ENCODE measurements at places on chromosomes 7 and 10. TPM values are rescaled to one million over a fixed set of nuclear protein-coding genes. Genes with fewer than 3 reads are reported as not detected.
A peak's percentile ranks its signal among the peaks of the same experiment; 100 is the strongest.

PLPP4 gene
- 44.1 TPM for total RNA-seq

PLXNA4 gene
- 3.3 TPM for total RNA-seq

OR2A5 gene
- total RNA-seq = not detected

JAKMIP3 gene
- 0.54 TPM for total RNA-seq

TSPAN33 gene
- 6.5 TPM for total RNA-seq

CALCR gene
- total RNA-seq = 5.4 TPM

ACSL5 gene
- total RNA-seq = 0.79 TPM

EGFR gene
- 22.0 TPM for total RNA-seq

ITGA8 gene
- not detected for total RNA-seq

GPR85 gene
- total RNA-seq = 1.3 TPM

LRIT1 gene
- not detected for total RNA-seq

GRCh38 chr7:101666293-101666692, 37.2 kb upstream of the MYL10 start:
- DNase-seq = no peak

DNA sequence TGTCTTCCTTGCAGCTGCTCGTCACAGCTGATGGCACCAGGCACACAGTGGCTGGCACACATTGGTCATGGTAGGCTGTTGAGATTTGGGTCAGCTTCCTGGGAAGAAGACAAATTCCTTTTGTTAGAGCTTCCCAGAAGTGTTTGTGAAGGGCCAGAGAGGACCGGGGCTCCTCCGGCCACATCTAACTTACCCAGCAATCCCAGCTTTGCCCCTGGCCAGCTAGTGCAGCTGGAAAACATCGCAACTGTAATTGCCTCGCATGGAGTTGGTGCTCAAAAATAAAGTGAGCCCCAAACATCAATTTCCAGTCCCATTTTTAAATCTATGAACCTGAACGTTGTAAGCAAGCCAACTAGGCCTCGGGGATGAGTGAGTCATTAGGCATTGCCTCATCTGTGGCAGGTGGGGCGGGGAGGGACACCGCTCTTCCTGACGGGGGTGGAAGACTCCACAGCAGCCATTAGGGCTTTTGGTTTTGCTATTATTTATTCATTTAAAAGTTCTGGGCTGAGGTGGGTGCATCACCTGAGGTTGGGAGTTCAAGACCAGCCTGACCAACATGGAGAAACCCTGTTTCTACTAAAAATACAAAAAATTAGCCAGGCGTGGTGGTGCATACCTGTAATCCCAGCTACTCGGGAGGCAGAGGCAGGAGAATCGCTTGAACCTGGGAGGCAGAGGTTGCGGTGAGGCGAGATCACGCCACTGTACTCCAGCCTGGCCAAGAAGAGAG, 12.4 kb downstream of the CPA5 start:
- DNase-seq = peak; percentile 92

- DNase-seq = no peak
Observed at GRCh38 chr10:74977072-74977471, 134.4 kb upstream of the SAMD8 start.

DNA sequence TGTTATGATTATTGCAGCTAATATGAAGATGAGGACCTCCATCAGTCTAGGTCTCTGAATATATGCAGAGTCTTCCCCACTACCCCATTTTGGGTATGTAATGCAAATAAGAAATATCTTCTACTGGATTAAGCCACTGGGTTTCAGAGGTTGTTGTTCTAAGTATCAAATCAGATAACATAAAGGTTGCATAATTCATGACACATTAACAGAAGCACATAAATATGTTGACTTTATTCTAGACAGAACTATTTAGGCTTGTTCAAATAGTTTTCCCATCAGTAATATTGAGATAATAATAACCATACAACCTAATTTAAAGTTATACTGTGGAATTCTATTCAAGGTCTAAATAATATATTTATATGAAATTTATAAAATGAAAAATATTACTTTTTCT, 157.1 kb downstream of the ETV1 start:
- DNase-seq = no peak

DNA sequence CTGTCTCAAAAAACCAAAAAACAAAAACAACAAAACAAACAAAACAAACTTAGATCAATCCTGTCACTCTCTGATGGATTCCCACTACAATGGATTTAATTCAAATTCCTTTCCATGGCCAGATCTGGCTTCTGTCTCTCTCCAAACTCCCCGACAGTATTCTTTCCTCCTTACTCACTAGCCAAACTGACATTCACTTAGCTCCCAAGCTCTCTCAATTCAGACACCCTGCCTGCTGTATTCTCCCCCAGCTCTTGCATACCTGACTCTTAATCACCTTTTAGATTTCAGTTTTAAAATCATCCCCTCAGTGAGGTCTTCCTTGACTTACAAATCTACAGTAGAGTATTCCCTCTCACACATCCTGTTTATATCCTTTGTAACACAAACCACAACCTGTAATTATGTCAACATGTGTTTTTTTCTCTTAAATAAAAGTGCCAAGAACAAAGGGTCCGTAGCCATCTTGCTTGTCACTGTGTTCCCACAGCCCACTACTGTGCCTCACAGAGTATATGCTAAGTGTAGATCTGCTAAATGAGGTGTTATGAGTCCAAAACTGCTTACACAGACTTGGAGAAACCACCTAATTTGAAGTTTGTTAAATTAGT, 14.4 kb downstream of the HERPUD2 start:
- DNase-seq = peak; percentile 17

- no peak for DNase-seq
Observed at GRCh38 chr7:86768394-86768793, 124.7 kb downstream of the GRM3 start.

GRCh38 chr7:46450886-46451285, 529.8 kb upstream of the IGFBP3 start:
- peak; percentile 6 for DNase-seq

GRCh38 chr7:28328822-28329660, 83.3 kb upstream of the CREB5 start:
- no peak for DNase-seq

- DNase-seq = no peak
Observed at GRCh38 chr7:26369593-26369992, 77.9 kb downstream of the SNX10 start.

GRCh38 chr10:51685768-51686167, 13.6 kb downstream of the CSTF2T start:
- no peak for DNase-seq

GRCh38 chr7:106415433-106415832, 130.7 kb upstream of the NAMPT start:
- no peak for DNase-seq

- no peak for DNase-seq
Observed at GRCh38 chr10:3959370-3960325, 174.6 kb upstream of the KLF6 start.

GRCh38 chr7:157397731-157398691, 61.2 kb downstream of the DNAJB6 start:
- DNase-seq = peak; percentile 64

DNA sequence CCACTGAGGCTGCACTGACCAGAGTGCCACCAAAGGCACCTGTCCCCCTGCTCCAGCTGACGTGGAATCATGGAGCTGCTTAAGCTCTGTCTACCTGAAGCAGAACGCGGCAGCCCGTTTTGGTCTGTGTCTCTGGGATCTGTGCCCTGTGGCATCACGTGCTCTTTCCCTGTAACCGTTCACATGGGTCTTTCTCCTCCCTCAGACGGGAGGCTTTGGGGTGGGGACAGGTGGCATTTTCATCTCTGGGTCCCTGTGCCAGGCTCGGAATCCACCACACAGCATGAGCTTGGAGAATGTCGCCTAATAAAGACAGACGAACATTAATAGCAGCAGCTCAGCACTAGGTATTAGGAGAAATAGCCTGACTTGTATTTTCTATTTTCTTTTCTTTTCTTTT, 1.6 kb upstream of the ADAP1 start:
- no peak for DNase-seq

- no peak for DNase-seq
Observed at GRCh38 chr7:100627238-100627549, 14.2 kb downstream of the TFR2 start.

DNA sequence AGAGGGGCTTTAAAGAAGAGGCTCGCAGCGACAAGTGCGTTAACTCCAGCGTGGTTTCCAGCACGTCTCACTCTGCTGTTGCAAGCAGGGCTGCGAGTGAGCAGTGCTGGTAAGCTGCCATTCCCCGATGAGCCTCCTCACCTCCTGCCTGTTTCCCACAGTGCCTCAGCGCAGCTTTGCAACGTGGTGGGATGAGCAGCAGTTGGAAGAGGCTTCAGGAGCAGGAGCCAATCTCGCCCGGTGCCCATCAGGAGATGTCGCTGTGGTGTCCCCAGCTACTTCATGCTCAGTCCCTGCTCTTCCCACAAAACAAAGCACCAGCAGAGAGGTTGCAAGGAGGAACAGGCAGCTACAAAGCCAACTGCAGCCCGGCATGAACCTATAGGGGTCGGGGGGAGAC, 2.4 kb upstream of the ADARB2 start:
- DNase-seq = no peak

GRCh38 chr10:73798927-73799560, 12.4 kb downstream of the NDST2 start:
- DNase-seq = no peak

- peak; percentile 51 for DNase-seq
Observed at GRCh38 chr7:105800442-105800841, 76.0 kb downstream of the ATXN7L1 start.

GRCh38 chr10:7491949-7492659, 81.3 kb upstream of the SFMBT2 start:
- no peak for DNase-seq

GRCh38 chr7:44311561-44312495, 13.6 kb downstream of the CAMK2B start:
- DNase-seq = no peak

Data from astrocyte (in vitro differentiated cells and primary cell).